Activated T-cell treated with anti-CD3 and anti-CD28 coated beads, Interleukin-2, amount 50 U/mL, for 24 hours (primary cell): ENCODE measurements at places on chromosomes 7 and 10.

DNA sequence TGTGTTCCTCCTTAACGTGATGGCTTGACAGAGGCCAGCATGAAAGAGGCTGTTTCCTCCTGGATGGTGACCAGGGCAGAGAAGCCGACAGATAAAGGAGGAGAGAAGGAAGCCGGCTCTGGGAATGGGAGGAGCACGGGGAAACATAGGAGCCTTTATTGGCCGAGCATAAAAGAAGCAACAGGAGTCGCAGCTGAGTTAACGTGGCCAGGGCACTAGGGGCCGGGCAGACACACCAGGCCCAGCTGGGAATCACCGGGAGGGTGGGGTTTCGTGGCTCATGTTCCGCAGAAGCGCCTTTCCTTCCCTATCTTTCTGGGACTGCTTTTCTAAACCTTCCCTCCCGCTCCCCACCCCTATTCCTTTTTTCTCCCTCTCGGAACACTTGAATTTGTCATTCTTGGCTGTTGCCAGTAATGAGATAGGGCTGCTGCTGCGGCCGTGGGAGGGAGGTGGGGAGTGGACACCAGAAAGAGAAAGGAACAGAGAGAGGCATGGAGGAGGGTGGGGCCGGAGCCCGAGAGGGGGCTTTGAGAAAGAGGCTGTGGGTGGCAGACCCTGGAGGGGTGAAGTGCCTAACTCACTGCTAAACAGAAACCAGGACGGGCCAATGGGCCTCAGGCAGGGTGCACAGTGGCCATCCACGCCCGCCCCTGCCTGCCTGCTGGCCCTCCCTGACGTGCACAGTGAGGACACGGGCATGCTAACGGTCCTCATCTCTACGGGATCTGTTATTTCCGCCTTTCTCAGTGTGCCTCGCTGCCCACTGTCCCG lies 65.2 kb downstream of the COL13A1 start:
- no peak for DNase-seq

GRCh38 chr7:20783125-20783699 lies 3.5 kb downstream of the SP8 start:
- no peak for DNase-seq

DNA sequence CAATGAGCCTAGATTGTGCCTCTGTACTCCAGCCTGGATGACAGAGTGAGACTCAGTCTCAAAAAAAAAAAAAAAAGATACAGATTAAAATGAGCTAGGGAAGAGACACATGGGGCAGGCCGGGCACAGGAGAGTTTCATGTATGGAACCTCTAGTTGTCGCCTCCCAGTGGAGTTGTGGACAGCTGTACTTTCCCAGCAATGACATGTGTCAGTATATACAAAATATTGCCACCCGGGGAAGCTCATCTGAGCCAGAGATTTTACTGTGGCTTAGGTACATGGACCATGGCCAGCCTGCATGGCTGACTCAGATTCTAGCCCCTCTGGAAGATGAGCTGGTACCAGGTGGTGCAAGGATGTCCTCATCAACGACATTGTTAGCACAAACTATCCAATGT lies 87.4 kb downstream of the COL26A1 start:
- no peak for DNase-seq

DNA sequence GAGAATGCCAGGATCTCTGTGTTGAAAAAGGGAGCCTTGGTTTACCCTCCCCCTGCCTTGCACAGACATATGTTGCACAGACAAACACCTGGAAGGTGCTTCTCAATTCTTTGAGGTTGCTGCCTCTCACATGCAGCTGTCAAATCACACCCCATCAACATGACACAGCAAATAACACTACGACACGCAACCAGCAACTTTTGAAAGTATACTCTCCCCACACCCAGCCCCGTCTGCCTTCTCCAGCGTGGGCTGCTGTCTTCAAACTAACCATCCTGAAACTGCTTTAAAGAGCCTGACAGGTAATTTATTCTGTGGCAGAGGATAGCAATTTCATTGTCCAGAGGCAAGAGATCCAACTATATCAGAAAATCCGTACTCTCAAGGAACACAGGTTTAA lies 136.1 kb downstream of the PLXNA4 start:
- DNase-seq = no peak

DNA sequence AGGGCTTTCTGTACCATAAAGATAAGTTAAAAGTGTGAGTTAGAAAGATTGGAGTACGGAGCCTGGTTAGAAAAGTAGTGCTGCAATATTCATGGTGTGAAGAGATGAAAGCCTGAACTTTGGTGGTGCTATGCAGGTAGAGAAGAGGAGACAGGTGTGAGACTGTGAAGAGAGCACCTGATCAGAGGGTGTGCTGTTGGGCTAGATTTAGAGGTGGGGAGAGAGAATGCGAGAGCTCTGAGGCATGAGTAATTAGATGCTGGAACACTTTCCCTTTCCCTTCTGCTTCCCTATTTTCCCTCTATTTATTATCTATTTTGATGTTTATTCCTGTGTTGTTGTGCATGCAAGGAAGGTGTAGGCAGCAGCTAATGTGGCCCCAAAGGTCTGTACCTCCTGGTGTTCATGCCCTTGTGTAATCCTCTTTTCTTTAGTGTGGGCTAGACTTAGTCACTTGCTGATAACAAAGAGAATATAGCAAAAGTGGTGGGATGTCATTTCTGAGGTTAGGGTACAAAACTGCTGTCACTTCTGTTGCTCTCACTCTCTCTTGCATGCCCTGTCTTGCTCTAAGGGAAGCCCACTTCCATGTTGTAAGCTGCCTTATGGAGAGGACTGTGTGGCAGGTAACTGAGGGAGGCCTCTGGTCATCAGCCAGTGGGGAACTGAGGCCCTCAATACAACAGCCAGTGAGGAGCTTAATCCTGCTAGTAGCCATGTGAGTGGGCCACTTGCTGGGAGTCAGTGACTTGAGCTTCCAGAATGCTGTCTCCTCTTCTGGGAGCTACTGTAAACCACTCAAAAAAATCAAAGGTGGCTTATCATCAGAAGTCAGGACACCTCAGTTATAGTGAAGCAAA lies 2.6 kb upstream of the ATXN7L1 start:
- DNase-seq = no peak

DNA sequence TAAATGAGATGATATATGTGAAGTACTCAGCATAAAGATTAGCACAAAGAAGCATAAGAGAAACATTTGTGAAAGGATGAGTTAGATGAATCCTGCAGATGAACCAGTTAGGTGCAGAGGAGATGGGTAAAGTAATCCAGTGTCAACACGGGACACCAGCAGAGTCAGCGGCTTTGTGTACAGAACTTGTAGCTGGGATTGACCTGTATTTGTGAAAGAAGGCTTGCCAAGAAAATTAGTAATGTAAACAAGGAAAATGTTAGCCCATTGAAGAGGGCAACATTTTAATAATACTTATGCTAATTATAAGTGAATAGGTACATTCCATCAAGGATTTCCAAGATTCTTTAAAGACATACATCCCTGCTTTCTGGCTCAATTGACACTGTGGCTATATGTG lies 255.7 kb downstream of the PTEN start:
- no peak for DNase-seq

DNA sequence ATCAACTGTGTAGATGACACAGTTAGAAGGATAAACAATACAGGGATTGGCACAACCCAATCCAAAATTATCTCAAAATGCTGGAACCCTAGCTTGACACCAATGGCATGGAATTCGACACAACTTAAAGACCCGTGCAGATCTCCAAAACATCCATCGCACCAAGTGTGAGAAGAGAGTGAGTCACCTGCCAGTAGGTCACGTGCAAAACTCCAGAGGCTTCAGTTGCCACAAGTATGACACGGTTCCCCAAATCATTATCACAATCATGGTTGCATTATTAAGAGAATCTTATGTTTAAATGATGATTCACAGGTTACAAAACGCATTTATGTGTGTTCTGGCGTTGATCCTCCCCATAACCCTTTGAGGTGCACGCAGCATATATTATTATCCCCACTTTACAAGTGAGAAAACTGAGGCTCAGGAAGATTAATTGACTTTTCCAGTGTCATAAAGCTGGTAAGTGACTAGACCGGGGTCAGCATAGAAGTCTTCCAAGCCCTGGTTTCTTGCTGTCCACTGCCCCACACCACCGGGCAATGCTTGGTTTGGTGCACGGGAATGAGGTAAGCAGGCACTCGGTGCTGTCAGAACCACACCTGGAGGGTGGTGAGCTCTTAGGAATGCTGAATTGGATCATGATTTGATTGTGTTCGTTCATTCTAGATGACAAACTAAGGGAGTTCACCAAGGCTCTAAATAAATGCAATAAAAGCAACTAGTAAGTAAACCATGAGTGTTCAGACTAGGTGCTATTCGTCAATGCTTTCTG lies 23.6 kb upstream of the STK17A start:
- DNase-seq = no peak

DNA sequence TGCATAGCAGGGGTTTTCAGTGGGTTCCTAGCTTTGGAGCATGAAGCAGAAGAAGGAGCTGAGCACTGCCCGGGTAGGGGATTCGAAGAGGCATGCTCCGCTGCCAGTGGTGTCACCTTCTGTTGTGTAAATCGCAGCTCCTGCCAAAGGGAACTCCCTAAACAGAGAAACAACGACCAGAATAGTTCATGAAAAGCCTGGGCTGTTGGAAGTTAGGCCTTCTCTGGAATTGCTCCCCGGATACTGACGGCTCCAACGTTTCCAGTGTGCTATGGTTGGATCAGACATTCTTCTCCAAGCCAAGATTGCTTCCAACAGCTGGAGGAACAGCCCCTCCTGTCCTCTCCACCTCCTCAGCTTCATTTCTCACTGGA lies 546.0 kb upstream of the FZD8 start:
- DNase-seq = no peak

DNA sequence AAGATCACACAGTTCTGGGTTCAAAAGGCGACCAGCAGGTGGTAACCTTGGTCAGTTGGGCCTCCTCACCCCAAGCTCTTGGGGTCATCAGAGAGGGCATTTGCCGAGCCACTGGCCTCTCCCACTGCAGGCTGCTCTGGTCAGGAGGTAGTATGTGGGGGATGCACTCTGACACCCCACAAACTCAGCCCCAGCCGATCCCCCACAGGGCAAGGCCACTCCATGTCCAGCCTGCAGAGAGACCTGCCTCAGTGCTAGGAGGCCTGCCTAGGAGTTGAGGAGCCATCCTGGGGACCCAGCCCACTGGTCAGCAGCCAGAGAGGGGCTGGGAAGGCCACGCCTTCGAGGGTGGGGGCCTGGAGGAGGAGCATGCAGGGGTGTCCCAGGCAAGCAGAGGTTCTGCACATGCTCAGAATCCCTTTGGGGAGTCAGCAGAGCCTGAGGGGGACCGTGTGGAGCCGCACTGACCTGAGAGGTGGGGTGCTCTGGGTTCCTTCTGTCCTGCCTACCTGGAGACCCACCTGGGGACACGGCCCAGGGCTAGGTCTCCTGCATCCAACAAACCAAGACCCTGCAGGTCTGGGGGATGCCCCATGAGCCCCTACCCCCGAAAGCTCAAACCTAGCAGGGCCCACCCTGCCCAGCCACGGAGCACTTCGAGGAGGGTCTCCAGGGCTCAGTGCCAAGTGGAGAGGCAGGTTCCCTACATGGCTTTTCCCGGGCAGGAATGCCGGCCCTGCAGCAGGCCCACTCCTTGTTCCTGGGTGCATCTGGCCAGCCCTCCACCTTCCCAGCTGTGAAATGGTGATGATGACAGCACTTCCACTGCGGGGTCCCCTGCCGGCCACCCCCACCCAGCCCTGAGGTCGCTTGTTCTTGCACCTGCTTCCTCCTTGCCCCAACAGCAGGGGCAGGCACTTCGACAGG lies 58.5 kb downstream of the RASGEF1A start:
- DNase-seq = peak; percentile 21

GRCh38 chr10:117532451-117533107 lies 10.0 kb upstream of the EMX2 start:
- no peak for DNase-seq

GRCh38 chr10:63584725-63585035 lies 63.5 kb downstream of the REEP3 start:
- no peak for DNase-seq

- no peak for DNase-seq
Measured at GRCh38 chr7:102304668-102305067, 18.0 kb downstream of the SH2B2 start.

- DNase-seq = no peak
Measured at GRCh38 chr10:125883211-125883610, 2.1 kb upstream of the DHX32 start.

- no peak for DNase-seq
Measured at GRCh38 chr10:112421731-112422130, 25.0 kb downstream of the ZDHHC6 start.

- DNase-seq = no peak
Measured at GRCh38 chr7:1043552-1044188, 676 bp upstream of the GPR146 start.

DNA sequence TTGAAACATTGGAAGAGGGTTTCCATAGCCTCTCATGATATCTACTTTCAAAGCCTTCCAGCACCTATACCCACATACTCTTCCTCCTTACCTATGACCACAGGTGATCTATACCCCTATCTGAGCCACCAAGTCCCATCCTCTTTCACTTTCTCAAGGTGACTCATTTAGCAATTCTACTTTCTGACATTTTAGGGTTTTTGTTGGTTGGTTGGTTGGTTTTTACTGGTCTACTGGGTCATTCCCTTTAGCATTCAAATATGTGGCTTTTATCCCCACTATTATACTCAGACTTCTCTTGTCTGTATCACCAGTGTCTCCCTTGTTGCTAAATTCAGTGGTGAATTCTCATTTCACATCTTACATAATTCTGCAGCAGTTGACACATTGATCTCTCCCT lies 130.4 kb upstream of the STEAP4 start:
- DNase-seq = no peak

GRCh38 chr10:34189830-34190229 lies 625.3 kb downstream of the PARD3 start:
- no peak for DNase-seq

DNA sequence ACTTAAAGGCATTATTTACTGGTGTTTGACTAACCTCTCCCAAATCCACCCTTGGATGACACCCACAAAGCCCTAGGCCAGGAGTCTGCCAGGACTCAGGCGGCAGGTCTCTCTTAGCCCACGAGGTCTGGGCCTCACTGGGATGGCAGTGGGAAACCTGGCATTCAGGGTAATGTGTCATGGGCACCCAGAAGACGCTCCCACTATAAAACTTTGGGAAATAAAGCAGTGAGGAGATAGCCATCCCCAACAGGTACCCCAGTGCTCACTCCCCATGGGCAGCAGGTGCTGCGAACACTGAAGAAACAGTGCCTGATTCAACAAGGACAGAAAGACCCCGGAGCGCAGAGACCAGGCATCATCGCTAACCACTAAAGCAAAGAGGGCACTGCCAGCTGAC lies 14.4 kb upstream of the PTPRN2 start:
- DNase-seq = no peak

GRCh38 chr7:105652359-105652993 lies 71.2 kb upstream of the EFCAB10 start:
- DNase-seq = peak; percentile 80
